Activated CD4-positive, CD25-positive, alpha-beta regulatory T cell treated with anti-CD3 and anti-CD28 coated beads, Interleukin-2, amount 50 U/mL, for 72 hours (primary cell): ENCODE measurements at places on chromosomes 5 and 9.

- no peak for DNase-seq
These were observed 147.6 kb downstream of the GAPVD1 start for GRCh38 chr9:125409217-125409636.

- DNase-seq = no peak
These were observed 29.3 kb upstream of the RPS23 start for GRCh38 chr5:82307451-82307850.

GRCh38 chr9:20236676-20237075 is 385.6 kb downstream of the MLLT3 start:
- DNase-seq = no peak

DNA sequence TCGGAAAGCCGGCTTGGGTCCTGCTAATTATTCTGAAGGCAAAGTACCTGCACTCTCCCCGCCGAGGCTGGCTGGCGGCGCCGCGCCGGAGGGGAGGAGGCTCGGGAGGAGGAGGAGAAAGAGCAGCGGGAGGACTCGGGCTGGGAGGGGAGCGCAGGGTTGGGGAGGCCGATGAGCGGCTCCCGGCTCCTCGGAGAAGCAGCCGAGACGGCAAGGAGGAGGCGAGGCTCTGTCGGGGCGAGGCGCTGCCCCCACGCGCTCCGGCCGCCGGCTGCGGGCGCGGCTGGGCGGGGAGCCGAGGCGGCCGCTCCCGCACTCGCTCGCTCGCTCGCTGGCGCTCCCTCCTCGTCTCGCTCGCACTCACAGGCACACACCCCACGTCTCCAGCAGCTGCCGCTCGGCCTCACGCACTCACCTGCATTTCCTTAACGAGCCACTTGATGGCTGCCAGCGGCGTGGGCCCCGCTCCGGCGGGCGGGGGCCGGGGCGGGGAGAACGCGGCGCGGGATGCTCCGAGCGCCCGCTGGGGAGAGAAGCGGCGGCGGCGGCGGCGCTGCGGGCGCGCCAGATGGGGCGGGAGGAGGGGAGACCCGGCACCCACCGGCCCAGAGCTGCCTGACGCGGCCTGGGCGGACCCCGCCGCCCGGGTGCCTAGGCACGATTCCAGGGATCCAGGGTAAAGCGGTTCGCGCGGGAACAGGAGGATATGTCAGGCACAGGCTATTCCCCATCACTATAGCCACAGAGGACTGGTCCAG is at the start of gene PTPRD:
Gene PTPRD (minus strand): TSS at position 362 of the 758 bp plus-strand sequence.
- no peak for DNase-seq

DNA sequence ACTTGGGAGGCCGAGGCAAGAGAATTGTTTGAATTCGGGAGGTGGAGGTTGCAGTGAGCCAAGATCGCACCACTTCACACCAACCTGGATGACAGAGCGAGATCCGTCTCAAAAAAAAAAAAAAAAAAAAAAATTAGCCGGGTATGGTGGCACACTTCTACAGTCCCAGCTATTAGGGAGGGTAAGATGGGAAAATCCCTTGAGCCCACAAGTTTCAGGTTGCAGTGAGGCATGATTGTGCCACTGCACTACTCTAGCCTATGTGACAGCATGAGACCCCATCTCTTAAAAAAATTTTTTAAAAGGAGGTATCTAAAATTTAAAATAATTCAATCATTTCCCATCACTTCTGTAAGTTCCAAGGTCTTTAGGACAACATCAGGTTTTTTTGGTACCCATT is 26.0 kb downstream of the PSIP1 start:
- DNase-seq = no peak

DNA sequence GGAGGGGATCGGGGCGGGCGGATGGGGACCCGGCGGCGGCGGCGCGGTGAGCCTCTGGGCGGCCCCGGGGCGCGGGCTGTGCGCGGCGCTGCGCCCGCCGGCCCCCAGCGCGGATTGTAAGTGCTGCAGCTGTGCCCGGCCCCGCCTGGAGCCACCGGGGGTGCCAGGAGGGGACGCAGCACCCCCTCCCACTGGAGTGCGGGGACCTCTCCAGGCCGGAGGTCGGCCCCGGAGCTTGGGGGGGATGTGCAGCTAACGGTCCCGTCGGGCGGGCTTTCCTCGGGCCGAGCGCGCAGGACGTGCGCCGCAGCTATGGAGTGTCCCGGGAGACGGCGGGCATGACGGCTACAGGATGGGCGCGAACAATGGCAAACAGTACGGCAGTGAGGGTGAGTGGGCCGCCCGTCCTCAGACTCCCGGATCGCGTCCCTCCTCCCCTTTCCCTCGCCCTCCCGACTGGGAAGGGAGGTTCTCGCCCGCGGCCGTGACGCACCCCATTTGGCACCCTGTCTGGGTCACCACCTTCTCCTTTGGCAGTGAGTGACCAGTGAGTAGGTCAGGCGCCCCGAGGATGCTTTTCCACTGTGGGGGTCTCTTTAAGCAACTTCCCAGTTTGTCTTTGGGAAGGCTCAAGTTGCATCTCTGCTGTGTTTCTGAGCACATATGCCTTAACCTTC is 483 bp downstream of the FBXL7 start:
- no peak for DNase-seq

- DNase-seq = no peak
These were observed 426.5 kb upstream of the CD180 start for GRCh38 chr5:67623078-67623477.

GRCh38 chr5:156963125-156963524 is at the start of gene TIMD4:
TSS of gene TIMD4 (minus strand) at chr5:156963226. CDS start at chr5:156963198, 28 bp downstream.
- no peak for DNase-seq

DNA sequence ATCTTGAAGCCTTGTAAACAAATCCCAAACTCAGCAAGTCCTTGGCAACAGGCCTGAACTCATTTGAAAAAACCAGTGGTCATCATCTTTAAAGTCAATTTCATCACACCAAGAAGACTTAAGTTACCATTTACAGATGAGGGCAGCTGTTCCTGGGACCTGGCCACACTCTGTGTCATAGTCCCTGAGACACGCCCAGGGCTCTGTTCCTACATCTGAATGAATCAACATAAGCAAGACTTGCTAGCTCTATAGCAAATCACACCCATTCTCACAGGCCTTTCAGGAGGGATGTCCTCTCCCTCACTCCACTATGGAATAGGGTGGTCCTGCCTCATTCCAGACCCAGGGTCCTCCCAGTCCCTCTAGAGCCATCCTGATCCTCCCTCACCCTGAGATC is 142.8 kb downstream of the NSG2 start:
- DNase-seq = no peak

- no peak for DNase-seq
These were observed 650 bp downstream of the DCTN4 start for GRCh38 chr5:150758203-150758530.

DNA sequence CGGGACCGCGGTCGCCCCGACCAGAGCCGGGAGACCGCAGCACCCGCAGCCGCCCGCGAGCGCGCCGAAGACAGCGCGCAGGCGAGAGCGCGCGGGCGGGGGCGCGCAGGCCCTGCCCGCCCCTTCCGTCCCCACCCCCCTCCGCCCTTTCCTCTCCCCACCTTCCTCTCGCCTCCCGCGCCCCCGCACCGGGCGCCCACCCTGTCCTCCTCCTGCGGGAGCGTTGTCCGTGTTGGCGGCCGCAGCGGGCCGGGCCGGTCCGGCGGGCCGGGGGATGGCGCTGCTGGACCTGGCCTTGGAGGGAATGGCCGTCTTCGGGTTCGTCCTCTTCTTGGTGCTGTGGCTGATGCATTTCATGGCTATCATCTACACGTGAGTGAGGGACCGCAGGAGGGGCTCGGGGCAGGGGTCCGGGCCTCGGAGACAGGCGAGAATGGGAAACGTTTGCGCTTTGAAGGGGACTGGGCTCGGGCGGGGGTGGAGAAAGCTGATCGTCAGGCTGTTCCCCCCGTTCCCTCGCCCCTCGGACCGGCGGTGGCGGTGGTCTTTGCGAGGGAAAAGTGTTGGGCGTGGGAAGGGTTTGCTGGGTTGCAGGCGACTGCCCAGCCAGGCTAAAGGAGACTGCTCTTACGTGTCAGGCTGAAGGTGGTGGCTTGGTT is 457 bp downstream of the UGCG start:
- no peak for DNase-seq

DNA sequence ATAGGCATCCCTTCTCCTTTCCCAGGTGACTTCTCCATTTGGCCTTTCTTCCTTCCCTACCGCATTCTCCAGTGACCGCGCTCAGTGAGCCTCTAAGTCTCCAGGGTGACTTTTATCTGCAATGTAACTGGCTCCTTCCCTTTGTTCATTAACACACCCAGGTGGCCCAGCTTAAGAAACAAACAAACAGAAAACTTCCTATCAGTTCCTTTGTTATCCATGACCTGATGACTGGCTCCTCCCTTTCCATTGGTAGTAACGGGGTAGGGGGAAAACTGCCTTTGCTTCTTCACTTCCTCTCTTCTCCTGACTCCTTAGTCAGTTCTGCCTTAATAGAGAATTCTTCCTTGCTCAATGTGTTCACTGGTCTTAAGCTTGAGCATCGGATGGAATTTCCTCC is 7.0 kb upstream of the SH3GL2 start:
- no peak for DNase-seq

DNA sequence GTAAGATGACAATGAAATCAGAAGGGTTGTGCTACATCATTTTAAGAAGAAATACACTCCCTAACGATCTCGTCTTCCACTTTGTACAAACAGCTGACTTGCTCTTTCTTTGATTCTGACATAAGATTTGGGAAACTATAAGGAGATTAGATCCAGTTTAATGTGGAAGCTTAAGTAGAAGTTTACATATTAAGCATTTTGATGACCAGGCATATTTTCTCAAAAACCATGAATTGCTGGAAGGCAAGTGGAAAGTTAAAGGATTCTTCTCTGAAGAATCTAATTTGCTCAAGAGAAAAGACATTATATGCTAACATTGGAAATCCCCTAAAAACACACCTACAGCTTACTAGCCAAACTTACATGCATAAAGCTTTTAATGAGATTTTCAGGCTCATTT is 531.9 kb upstream of the PTPRD start:
- DNase-seq = no peak

- DNase-seq = no peak
These were observed 41.6 kb downstream of the CDK5RAP2 start for GRCh38 chr9:120538339-120538738.

DNA sequence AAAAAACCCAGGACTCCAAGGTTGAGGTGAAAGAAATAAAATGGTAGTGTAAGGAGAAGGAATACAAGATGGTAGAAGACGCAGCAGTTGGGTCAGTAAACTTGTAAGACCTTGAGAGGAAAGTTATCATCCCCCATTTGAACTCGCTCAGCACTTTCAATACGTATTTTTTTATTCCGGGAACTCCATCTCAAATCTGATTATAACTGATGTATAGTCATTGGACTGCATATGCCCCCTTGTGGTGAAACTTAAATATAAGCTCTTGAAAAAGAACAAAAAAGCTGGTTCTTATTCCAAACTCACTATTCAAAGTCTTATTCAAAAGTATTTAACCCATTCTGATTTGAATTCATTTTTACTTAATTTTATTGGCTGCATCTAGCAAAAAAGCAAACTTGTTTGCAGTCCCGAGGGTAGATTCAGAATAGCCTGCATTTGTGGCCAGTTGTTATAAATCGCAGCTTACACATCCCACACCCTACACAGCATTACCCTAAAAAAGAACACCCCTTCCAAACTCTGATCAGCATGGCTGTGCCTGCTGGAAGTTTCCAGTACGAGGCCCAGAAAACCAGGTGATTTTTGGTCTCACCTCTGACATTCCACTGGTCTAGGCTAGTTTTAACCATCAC is 118.0 kb downstream of the ESM1 start:
- DNase-seq = no peak

DNA sequence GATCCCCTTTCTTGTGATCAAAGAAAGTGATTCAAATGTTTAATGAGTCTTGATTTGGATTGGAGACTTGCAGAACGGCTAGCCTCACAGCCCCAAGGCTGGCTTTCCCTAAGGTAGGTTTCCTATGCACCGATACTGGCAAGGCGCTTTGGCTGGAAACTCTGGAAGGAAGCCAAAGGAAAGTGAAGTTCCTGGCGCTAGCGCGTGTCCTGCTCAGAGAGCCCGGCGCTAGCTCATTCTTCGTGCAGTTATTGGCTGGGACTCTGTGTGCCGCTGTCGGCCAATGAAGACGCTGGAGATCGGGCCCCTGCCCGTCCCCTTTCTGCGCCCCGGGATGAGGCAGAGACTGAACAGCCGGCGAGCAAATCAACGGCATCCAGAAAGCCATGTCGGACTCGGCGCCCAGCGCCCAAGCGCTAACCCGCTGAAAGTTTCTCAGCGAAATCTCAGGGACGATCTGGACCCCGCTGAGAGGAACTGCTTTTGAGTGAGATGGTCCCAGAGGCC is at the start of gene PCDHGC3:
Gene PCDHGC3 (plus strand): TSS at position 342 of the 507 bp plus-strand sequence. CDS start 151 bp downstream, at position 493.
- no peak for DNase-seq

- DNase-seq = peak; percentile 76
These were observed at the start of gene KCNT1 for GRCh38 chr9:135701959-135702721. TSS of gene KCNT1 (plus strand) at chr9:135702185. CDS start at chr9:135702259, 74 bp downstream.

DNA sequence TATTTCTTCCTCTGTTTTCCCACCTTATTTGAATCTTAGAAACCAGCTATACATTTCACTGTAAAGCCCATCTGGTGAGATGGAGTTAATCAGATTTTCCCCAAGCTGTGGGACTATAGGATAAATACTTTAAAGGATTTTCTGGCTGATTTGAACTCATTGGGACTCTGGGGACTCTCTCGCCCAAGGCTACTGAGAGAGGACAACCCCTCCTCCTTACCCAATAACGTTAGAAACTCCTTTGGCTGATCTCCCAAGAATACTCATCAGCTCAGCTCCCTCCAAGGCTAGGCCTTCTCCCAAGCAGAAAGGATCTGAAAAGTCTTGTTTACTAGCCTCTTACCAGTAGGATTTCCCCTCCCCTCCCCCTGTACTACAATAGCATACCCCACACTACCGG is 1.5 kb upstream of the GLRA1 start:
- no peak for DNase-seq

DNA sequence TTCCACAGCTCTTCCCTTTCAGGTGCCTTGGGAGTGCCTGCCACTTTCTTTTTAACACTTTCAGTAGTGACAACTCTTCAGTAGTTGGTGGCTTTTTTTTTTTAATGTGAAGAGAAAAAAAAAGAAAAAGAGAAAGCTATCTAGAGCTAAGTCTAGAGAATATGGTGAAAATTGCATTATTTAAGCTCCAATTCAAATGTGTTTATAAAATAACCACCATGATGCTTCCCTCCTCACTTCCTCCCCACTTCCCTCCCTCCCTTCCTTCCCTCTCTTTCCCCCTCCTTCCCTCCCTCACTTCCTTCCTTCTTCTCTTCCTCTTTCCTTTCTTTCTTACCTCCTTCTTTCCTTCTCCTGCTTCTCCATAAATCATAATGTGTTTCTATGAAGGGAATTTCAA is 456.7 kb upstream of the ACTBL2 start:
- DNase-seq = no peak

DNA sequence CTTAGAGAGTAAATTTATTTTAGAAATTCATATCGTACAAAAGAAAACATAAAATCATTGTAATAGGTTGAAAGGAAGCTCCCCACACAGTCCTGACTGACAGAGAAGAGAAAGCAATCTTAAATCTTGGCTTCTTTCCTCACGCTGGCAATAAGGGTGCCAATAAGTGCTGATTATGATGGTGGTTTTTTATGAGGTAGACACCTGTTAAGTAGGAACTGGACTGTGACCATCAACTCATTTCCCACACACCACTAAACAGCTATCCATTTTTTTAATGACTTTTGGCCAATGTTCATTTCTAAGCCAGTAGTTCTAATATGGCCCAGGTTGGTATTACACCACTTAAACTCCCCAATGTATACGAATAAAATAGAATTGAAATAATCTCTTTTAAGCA is 893.5 kb upstream of the NUDT12 start:
- no peak for DNase-seq

- DNase-seq = no peak
These were observed 27.5 kb upstream of the TNPO1 start for GRCh38 chr5:72788866-72789505.

GRCh38 chr5:178820001-178820400 is 39.8 kb upstream of the ZNF354B start:
- DNase-seq = no peak

GRCh38 chr9:14021871-14022525 is 291.9 kb downstream of the NFIB start:
- DNase-seq = no peak
